HFF-Myc (cell line): ENCODE measurements at places on chromosomes 5 and 9.

DNA sequence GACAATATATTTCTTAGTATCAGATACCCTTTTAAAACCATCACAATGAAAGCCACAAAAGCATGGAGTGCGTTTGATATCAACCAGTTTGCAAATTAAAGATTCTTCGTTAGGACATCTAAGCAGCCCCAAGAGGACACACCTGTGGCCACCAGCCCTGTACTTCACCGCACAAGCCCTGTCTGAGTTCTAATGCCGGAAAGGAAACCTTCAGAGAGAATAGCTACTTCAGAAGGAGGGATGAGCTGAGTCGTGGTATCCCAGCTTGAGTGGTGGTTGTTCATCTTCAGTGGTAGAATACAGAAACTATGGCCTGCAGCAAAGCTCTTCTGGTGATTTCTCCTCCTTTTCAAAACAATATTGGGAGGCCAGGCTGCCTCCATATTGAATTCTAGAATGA lies 319.6 kb downstream of the FBXL7 start:
- no peak for DNase-seq

GRCh38 chr5:151718153-151718552 lies 31.4 kb upstream of the SPARC start:
- DNase-seq = no peak

DNA sequence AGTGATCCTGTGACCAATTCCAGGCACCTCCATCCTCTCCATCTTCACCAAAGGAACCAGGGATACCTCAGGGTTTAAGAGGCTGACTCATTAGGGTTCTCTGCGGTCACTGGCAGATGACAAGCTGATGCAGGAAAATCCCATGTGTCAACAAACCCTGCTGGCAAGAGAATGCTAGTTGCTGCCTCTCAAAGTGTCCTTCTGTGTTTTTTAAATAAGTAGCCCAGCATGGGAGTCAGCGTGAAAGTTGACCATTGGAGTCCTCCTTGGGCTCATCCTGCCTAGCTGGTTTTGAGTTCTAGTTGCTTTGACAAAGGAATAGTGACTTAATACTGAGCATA lies 200.2 kb downstream of the SLIT3 start:
- peak; percentile 22 for DNase-seq

- DNase-seq = no peak
These were observed 4.2 kb downstream of the CARNMT1 start for GRCh38 chr9:75023846-75024245.

DNA sequence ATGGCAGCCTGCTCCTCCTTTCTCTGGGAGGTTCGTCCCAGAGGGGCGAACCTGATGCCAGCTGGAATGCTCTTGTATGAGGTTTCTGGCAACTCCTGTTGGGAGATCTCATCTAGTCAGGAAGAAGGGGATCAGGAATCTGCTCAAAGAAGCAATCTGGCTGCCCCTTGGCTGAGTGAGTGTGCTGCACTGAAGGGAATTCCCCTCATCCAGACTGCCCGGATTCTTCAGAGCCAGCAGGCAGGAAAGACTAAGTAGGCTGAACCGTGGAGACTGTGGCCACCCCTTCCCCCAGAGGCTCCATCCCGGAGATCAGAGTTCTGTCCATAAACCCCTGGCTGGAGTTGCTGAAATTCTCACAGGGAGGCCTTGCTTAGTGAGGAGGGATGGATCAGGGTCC lies 476.0 kb downstream of the CSNK1G3 start:
- DNase-seq = no peak

GRCh38 chr5:79259383-79259782 lies 23.5 kb downstream of the JMY start:
- DNase-seq = no peak

DNA sequence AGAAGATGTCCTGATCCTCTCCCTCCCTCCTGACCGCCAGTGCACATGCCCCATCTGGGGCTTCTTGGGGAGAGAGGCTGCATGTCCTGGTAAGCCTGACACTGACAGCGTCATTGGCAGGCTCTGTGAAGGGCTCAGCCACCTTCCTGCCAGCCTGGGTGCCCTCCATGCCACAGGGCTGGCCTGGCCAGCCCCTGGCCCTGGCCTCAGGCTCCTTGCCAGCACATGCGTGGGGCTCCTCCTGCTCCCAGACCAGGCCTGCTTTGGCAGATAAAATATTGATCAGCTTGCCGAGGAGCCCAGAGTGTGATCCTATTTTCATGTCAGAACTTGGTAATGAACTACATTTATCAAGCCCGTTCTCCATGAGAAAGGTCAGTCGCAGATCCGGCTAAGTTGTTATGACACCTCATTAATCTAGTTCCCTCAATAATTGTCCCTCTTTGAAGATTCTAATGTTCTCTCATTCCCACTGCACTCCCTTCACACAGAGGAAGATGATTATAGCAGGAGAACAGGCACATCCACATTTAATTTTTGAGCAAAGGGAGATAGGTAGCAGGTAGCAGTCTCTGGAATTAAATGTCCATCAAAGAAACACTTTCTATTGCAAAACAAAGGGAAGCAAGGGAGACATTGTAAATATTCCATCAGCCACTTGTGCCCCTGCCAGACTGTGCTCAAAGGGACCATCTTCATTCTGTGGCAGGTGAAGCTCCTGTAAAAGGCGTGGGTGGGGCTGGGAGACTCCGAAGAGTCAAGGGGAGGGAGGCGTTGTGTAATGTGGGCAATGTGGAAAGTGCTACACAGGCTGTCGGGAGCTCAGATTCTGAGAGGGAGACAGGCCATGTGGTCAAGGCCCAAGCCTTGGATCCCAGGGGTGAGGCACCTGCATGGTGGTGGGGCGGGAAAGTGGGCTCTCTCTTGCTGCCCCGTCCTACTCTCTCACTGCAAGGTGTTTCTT lies 272.0 kb downstream of the HSPA4 start:
- DNase-seq = no peak

DNA sequence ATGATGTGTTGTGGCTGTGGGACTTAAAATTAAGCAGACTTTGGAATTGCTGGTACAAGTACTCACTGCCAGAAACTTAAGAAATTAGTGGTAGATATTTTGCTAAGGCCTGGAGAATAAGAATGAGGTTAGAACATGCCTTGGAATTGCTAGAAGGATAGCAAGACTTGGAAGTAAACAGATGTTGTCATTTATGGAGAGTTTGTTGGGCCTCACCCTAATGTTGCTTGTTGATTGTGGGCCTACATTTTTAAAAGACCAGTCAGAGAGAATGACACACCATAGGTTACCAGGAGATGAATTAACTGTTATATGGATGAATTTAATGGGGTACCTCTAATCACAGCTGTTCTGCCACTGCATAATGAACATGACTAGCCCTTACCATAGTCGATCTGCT lies 120.1 kb upstream of the GAS1 start:
- no peak for DNase-seq

GRCh38 chr5:43369651-43370050 lies 42.5 kb downstream of the CCL28 start:
- no peak for DNase-seq

DNA sequence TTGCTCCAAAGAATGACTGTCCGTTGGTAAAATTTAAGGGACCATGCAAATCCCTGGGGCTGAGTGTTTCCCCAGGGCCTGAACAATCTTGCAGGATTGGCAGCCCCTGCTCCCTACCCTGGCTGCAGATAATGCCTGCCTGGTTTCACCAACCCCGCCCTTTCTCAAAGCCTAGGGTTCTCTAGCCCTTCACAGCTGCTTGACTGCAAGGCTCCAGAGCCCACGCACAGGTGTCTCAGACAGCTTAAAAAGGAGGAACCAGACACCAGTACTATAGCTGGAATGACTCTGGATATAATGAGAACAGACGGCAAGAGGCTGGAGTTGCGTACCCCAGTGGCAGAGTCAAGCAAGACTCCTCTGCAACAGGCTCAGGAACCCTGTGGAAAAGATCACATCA lies 25.2 kb upstream of the TNIP1 start:
- no peak for DNase-seq

DNA sequence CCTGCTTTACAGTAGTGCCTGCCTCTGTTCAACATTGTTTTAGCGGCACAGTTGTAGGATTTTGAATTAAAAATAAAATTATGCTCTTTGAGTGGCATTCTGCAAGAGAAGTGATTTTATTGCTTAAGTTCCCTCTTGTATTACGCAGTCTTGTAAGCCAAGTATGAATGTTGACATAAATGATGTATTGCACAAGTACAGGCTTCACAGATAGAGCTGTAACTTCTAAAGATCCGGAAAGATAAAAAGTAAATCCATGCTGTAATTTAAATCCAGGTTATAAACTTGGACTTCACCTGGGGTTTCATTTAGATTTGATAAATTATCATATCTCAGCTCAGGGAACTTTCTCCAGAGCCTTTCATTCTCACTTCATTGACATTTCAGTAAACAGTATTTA lies 1114.7 kb downstream of the PTPRD start:
- DNase-seq = no peak

DNA sequence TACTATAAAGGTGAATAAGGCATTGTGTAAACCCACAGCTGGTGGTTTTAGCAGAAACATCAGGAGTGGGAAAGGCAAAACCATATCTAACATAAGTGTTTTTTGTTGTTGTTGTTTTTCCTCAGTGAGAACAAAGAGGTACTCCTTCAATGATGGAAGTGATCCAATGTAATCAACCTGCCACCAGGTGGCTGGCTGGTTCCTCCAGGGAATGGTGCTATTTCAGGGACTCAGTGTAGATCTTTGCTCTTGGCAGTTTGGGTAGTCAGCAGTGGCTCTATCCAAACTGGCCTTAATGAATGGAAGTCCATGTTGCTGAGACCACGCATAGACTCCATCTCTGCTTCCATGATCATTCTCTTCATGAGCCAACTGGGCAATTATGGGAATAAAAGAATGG lies 10.8 kb downstream of the DMRTA1 start:
- DNase-seq = no peak
